Nucleus accumbens (tissue), 56 donors: ENCODE measurements at places on chromosomes 2 and 18.

DNA sequence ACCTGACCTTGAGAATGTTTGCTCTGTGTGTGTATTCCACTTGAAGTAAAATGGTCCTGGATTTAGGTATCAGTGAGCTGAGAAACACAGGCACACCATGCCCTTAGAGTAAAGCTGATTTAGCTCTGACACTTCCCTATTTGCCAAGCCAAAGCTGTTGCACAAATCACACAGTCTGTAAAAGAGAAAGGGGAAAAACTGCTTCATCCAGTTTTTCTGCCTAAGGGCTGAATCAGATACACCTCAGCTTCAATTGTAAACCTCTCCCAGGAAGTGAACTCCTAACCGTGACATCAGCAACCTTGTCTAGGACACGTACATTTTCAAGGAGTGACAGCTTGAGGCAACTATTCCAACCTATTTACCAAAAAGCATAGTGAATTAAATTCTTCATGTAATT lies 150.4 kb downstream of the NR4A2 start:
- no peak for DNase-seq

GRCh38 chr2:10935953-10936942 lies 24.5 kb downstream of the KCNF1 start:
- DNase-seq, result no peak

DNA sequence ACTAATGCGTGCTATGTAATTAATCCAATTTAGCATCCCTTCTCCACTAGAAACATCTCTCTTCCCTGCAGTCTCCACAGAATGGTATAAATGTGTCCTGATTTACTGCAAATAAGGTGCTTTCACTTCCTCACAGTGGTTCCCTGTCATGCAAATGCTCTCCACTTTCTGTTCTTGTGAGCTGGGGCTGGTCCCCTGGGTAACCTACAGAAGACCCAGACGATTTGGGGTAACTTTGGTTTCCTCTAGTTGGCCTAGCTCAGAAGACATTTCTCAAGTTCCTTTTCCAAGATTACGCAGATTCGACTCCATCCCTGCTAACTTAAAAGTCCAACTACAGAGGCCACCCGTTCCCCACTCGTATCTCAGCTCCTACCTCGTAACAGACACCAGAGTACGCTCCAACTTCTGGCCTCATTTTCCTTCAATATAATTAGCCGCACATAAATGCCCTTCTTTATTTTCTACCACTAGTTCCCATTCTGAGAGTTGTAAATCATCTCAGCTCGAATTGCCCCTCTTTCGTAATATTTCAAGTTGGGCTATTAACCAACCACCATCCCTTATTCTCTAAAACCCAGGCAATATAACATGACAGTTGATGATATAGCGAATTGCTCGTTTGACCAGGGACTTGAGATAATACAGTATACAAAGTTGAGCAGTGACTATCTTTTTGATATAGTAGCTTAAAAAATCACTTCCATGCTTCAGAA lies 28.8 kb upstream of the NEDD4L start:
- no peak for DNase-seq

DNA sequence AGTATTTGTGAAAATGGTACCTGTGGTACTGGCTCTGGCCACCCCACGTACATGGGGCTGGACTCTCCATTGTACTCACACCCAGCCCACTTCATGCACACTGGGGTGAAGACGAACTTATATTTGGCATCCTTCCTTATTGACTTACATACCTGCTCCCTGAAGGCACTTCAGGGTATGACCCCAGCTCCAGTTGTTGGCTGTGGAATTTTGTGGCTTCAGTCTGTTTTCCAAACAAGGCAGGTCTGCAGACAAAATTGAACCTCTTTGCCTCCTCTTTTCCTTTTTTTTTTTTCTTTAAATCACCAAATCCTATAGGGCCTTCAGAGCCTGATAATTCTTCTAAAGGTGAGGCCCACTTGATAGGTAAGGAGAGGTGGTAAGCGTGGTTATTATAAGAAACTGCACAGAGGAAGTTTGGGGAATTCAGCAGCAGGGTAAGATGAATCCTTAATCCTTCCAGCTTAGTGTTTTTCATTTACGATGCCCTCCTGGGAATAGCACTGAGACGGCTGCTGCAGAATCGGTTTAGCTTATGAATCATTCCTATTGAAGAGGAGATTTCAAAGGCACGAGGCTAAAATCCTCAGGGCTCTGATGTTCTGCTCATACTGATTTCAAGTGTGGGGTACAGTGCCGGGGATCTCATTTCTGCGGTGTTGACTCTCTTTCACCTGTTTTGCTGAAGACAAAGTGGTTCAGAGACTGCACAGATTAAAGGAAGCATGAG lies 55.2 kb downstream of the KIF5C start:
- DNase-seq, result no peak

GRCh38 chr18:52070291-52070756 lies 269.7 kb upstream of the DCC start:
- no peak for DNase-seq
